ENCODE measurements at places on chromosomes 16 and 17.

- DNase-seq = no peak
- no peak overlapping the region for H3K27ac ChIP-seq
- H3K4me1 ChIP-seq = no peaks in the 10 kb centered on the region
- peaks cover 96% of the 10 kb centered on the region for H3K36me3 ChIP-seq
- no peak overlapping the region for H3K4me3 ChIP-seq
- no peaks in the 10 kb centered on the region for H3K27me3 ChIP-seq
Observed at GRCh38 chr17:75820094-75821080, 23.8 kb downstream of the UNC13D start.

DNA sequence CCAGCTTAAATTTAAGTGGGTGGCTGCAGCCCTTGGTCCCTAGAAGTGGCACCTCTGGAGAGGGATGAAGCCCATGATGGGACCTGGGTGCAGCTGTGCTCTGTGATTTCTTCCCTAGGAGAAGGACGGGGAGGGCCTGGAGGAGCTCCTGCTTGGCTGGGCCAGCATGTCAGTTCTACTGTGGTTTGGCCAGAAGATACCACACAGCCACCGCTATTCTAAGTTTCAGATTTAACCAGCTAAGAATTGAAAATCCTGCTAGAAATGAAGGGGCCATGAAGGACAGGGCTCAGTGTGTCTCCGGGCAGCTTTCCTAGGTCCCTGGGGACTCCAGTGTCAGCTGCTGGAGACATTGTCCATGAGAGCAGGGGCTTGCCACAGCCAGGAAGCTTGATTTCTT is 9.7 kb downstream of the RAP1GAP2 start:
- no peak overlapping the region for H3K27ac ChIP-seq
- no peaks in the 10 kb centered on the region for H3K36me3 ChIP-seq
- no peaks in the 10 kb centered on the region for H3K4me1 ChIP-seq

- no peak overlapping the region for H3K27ac ChIP-seq
- DNase-seq = no peak
- H3K27me3 ChIP-seq = no peaks in the 10 kb centered on the region
Observed at GRCh38 chr16:57324749-57325148, 33.8 kb upstream of the CCL22 start.

DNA sequence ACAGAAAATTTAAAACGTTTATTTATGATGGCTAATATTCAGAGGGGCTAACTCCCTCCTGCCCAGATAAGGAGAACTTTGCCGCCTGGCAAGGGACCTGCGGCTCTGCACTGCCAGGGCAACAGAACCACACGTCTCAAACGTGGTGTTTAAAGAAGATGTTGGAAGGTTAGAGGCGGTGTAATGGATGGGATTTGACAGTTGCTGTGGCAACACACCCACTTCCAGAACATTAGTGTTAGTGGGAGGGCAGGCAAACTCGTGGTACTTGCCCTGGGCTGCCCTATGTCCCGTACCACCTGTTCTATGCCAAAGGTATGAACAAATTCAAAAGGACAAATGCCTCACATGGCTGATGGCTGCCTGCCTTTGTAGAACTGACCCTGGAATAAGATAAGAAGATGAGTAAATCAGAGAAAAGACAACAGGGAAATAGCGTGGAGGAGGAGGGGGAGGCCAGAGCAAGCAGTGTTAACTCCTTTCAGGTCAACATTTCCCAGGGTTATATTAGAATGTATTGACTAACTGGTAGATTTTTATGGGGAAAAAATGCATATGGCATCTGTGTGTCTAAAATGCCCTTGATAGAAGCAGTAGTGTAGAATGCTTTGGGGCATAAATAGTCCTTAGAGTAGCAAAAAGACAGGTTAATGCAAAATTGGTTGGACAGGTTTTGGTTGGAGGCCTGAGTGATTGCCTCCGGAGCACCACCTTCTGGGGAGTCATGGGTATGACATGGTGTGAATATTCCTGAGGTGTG is 30.8 kb downstream of the HLF start:
- DNase-seq = peak; percentile 58
- H3K27ac ChIP-seq = peak overlapping the region; percentile 43
- no peak overlapping the region for H3K4me3 ChIP-seq
- H3K36me3 ChIP-seq = peaks cover 5% of the 10 kb centered on the region
- peaks cover 6% of the 10 kb centered on the region for H3K4me1 ChIP-seq

GRCh38 chr16:30991052-30991451 is 6.0 kb downstream of the HSD3B7 start:
- no peaks in the 10 kb centered on the region for H3K27me3 ChIP-seq
- DNase-seq = no peak
- H3K36me3 ChIP-seq = no peaks in the 10 kb centered on the region
- H3K4me3 ChIP-seq = no peak overlapping the region
